Prostate gland (tissue), 2 donors: ENCODE measurements at places on chromosomes 5 and 9.

- DNase-seq = peak; percentile 85
These were observed 12.8 kb upstream of the MTAP start for GRCh38 chr9:21789541-21790037.

DNA sequence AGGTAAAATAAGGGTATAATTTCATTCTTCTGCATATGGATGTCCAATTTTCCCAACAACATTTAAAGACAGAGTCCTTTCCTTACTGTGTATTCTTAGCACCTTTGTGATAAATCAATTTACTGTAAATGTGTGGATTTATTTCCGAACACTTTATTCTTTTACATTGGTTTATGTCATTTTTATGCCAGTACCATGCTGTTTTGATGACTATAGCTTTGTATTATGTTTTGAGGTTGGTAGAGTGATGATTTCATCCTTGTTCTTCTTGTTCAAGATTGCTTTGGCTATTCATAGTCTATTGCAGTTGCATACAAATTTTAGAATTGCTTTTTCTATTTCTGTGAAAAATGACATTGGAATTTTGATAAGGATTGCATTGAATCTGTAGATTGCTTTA is 53.4 kb upstream of the CCDC152 start:
- DNase-seq = no peak

DNA sequence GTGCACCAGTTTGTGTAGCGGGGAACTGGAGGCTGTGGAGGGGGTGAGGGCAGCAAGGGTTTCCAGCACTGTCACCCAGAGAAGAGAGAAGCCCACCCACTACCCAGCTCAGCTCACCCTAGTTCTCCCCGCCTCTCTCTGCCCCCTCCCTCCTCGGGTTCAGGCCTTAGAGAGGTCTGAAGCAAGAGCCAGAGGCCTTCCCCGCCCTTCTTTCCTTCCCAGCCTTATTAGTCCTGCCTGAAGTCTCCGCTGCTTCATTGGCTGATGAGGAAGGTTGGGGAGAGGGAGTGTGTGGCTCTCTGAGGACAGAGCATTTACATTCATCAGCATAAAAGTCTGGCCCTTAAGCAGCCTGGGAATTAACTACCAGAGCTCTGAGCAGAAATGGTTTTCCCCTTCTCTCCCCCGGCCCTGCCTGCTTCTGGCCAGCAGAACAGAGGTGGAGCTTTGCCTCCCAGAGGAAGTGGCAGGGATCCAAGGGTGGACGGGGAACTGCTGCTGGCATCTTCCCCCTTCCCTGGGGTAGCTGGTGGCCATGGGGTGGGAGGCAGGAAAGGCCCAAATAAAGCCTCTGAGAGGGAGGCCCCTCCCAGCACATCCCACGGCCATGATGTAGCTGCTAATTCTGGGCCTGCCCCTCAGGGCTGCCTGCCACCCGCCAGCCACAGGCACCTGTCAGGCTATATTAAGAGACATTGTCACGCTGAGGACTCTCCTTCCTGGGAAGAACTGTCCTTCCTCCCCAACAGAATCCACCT is 4.1 kb downstream of the DNAJB5 start:
- no peak for DNase-seq

DNA sequence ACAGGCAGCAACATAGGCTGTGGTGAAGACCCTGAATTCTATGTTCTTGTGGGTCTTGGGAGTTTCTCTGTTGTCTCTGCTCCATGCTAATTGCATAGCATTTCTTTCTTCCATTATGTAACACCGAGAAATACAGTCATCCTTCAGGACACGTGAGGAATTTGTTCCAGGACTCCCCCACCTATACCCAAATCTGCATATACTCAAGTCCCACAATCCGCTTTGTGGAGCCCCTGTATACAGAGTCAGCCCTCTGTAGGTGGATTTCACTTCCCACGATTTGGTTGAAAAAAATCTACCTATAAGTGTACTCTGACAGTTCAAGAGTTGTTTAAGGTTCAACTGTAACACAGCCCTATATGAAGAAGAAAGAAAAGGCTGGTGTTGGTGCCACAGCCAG is 22.1 kb downstream of the ANKRD33B start:
- no peak for DNase-seq

GRCh38 chr5:135223891-135224625 is 175.0 kb downstream of the MACROH2A1 start:
- DNase-seq = no peak

DNA sequence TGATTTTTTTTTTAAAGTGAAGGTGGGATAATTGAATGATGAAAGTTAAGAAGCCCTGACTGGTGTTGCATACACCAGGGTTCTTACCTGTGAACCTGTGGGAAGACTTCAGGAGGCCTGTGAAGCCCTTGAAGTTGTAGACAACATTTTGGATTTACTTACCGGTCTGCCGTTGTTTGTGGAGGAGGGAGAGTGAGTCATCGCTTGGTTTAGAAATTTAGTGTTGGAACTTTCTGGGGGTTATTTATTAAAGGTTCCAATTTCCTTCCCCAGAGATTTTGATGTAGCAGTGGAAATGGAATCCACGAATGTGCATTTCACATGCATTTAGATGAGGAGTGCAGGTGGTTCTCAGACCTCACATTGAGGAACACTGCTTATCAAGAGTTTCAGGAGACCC is 49.6 kb downstream of the ARHGAP26 start:
- no peak for DNase-seq

GRCh38 chr9:78006734-78007133 is 24.9 kb downstream of the GNAQ start:
- DNase-seq = no peak

DNA sequence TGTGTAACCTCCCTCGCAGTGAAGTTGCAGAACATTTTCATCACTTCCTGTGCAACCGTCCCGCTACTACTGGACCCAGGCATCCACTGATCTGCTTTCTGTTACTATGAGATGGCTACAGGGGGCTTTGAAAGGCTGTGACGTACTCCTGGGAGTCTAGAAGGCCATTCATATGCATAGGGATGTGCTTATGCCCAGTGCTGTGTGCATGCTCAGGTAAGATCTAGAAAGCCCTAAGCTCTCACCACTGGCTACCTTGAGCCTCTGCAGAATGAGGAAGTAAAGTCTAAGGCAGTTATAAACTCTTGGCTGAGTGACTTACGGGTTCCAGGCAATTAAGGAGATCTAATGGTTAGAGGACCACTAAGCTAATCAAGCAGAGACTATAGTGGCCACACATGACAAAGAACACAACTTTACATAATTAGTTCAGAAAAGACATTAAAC is 11.8 kb downstream of the HNRNPAB start:
- no peak for DNase-seq

DNA sequence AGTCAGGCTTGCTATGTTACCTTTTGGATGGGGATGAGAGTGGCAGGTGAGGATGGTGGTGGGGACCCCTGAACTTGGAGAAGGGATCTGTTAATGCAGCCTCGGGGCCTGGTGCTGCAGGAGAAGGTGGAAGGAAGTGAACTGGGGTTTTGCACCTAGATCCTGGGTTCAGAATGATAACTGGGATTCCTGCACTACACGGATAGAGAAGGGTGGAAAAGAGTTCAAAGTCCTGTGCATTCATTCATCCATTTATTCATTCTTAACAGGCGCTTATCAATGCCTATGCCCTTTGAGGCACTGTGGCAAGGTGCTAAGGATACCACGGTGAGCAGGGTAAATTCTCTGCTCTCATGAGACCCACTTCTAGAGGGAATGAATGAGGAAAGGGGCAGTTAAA is 41.7 kb upstream of the TJP2 start:
- no peak for DNase-seq

DNA sequence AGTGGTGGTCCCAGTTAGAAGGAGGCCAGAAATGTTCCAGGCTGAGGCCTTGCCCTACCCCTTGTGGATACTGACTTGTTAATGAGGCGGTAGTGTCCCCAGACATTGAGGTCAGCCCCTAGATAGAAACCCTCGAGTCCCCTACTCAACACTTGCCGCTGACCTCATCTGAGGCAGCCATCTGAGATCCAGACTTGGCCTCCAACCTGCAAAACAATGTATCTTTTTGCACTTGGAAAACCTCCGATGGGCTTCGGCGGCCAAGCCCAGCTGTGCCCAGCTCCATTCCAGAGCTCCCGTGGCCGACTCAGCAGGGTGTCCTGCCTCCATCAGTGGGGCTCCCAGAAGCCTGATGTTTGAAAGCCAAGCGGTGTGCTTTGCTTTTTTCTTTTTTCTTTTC is 122.1 kb downstream of the WNK2 start:
- no peak for DNase-seq

GRCh38 chr9:115668521-115668920 is 485.1 kb upstream of the PAPPA start:
- no peak for DNase-seq

DNA sequence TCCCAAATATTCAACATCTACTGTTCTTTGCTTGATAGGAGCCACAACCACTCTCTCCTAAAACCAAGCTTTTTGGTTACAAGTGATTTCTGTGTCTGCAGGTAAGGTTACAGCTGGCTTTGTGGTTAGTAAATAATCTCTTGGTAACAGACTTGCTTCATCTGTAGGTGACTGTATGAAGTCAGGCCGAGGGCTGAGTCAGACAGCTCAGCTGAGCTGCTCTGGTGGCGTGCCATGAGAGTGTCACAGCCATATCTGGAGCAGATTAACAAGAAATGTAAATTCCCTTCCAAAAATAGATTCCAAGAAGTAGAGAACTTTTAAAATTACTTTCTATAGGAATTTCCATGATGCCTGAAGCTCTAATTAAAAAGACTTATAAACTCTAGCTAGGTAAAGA is 23.7 kb upstream of the TAS2R1 start:
- peak; percentile 8 for DNase-seq

DNA sequence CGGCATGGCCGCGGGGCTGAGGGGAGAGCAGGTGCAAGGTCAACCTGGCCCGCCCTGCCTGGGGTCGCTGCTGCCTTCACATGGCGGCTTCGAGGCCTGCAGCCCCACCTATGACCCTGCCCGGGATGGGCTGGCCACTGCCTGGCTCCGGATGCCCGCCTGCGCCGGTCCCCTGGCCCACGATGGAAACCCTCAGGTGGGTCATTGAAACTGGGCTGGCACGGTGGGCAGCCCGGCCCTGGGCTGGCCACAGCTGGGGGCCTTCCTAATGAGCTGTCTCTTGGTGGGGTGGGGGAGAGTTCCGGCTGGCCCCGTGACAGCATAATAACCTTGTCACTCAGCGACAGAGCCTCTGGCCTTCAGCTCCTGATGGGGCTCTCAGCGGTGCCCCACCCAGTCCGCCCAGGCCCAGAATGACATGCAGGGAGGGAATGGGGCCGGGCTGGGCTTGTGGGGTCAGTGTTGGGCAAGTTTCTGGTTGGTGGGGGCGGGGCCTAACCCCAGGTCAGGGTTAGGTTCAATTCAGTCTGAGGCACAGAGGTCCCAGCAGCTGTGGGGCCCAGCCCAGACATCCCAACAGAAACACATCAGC is at the start of gene CCDC187:
Gene CCDC187 (minus strand): TSS at position 270 of the 592 bp plus-strand sequence. CDS start 264 bp downstream, at position 6.
- DNase-seq = no peak

DNA sequence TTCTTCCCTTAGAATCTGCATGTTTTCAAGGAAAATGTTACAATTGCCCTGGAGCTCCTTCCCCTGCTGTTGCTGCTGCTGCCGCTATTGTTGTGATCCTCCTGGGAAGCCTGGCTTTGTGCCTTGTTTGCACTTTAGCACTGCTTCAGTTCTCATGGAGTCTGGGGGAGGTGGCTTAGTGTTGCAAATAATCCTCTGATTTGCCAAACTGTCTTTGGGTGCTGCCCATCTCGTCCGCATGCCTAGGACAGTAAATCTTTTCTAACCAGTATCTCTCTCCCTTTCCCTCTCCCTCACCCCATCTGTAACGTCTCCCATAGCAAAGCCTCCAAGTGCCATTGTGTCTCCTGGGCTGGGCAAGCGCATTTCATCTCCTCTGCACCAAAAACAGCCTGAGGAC is 30.3 kb downstream of the FAM240B start:
- DNase-seq = no peak

GRCh38 chr5:97874491-97874890 is 691.4 kb upstream of the RIOK2 start:
- no peak for DNase-seq

DNA sequence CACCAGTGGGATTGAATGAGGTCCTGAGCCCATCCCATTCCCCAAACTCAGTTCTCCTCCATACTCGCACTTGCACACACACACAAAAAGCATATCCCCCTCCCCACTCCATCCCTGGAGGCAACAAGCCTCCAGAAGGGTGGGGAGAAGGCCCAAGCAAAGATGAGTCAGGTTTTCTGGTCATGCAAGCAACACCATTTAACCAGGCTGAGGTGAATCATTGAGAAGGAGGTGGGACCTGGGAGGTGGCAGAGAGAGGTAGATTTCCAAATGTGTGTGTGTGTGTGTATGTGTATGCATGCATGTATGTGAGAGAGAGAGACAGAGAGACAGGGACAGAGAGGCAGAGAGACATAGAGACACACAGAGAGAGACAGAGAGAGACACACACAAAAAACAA is 185.2 kb upstream of the TRIM32 start:
- no peak for DNase-seq

DNA sequence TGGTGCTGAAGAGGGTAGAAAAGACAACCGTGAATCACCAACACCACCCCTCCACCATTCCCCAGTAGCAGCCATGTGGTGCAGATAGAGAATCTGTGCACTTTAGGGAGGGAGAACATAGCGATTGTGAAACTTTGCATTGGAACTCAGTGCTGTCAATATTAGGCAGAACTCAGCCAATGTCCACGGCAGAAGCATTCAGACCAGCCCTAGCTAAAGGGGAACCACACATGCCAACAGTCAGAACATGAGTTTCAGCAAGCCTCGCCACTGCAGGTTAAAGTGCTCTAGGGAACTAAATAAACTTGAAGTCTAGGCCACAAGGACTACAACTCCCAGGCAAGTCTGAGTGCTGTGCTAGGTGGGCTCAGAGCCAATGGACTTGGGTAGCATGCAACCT is 38.5 kb upstream of the DEPDC1B start:
- DNase-seq = no peak

- DNase-seq = no peak
These were observed 12.7 kb downstream of the VAV2 start for GRCh38 chr9:133979273-133979920.
